ENCODE measurements at places on chromosomes 6 and 20.

GRCh38 chr6:108616544-108616943, 55.8 kb downstream of the FOXO3 start:
- no peak for DNase-seq

DNA sequence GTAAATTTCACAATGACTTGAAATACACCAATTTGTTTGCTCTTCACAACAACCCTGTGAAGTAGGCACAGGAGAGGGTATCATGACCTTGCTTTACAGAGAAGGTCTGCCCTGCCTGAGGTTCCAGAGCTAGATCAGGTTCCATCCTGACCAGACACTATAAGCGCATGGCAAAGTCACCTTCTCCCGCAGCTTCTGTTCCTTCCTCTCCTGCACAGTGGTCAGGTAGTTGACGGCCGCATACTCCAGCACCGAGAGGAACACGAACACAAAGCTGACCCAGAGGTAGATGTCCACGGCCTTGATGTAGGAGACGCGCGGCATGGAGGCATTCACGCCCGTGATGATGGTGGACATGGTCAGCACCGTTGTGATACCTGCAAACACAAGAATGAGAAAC, 34.3 kb downstream of the PM20D2 start:
- no peak for DNase-seq

DNA sequence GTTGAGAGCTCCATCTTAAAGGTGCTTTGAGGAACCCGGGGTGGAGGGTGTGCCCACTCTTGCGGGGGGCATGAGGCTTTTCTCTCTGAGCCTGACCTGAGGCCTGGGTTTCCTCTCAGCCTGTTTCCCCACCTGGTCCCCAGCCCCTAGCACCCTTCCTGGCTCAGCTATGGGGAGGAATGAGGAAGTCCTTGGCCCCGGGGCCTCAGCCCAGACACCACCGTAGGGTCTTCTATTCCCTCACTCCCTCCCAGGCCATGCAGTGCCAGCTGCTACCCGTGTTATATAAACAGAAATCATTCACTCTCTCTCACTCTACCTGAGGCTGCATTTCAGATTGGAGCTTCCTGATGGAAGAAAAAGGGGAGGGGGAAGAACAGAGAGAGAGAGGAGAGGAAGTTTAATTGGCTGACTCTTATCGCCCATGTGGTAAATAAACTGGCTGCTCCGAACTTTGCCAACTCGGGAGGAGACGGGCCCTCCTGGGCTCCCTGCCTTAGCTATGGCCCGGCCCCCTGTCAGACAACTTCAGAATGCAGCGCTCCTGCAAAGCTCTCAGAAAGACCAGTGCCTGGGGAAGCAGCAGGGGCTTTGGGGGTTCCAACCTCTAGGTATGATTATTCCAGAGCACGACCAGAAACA, 2.8 kb downstream of the CDH22 start:
- DNase-seq, result no peak

DNA sequence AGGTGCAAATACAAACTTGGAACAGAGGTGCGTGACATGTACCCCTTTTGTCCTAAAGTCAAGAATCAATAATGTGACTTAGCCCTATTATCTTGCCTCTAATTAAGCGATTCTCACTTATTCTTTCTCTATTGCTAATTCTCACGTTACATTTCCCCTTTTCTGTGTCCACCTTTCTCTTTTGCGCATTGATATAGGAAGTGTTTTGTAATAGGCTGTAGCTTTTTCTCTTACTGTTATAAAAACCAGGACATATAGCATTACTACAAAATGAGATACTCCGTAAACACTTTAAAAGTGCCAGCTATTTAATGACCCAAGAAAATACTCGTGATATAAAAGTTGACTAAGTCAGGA, 669 bp upstream of the TMEM30A start:
- DNase-seq, result no peak

GRCh38 chr6:66179361-66179760, 472.3 kb upstream of the EYS start:
- DNase-seq, result no peak

DNA sequence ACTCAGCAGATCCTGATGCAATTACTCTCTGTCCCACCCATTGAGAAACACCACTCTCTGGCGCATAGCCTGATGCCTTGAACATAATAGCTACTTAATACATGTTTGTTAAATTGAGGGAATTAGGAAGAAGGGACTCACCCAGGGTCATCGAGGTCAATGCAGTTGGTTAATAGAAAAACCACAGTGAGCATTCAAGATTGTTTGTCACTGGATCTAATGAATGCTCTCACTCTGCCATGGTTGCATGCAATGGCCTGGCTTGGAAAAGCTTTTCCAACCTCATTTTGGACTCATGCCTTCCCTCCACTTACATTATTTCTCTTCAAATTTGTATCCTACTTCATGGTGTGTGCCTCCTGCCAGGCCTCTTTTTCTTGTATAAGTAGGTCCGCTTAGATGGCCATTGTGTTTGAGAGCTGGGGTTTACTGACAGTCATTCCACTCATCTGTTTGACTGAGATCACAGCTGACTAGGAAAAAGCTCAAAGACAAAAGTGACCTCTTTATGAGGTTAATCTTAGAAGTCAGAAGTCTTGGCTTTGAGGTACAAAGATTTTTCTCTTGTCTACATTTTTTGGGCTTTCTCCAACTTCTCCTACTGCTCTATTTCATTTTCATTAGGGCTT, 154.8 kb upstream of the RAB32 start:
- no peak for DNase-seq

DNA sequence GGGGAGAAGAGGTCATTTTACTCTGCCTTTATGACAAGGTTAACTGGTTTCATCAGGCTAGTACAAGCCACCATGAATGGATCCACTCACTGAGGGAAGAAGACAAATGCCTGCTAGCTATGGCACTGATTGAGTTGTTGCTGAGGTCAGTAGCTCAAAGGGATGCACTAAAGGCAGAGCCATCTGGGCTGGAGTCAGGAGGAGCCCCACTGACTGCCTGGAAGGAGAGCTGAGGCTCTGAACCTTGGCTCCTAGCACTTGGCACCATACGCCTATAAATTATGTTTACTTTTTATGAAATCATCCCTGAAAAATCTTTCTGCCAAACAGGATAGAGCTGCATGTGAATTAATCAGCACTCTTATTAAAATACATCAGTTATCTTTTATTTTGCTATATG, 104.6 kb downstream of the DTD1 start:
- DNase-seq, result no peak

DNA sequence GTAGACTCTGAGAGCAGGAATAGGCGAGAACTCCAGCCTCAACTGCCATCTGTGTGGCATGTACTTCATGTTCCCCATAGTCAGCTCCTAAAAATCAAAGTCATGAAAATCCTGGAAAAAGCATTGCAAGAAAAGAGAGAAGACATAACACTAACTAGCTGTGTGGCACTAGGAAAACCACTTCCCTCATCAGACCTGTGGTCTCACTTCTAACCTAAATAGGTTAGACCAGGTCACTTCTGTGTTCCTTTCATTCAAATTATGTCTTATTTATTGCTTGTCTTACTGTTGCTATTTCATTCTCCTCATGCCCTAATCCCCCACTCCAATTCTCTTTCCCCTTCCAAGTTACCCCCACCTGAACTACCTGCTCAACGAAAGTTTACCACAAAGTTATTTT, 70.2 kb downstream of the TNFRSF21 start:
- DNase-seq, result no peak

- DNase-seq, result no peak
These were observed 2.9 kb upstream of the RAB22A start for GRCh38 chr20:58306421-58307261.

DNA sequence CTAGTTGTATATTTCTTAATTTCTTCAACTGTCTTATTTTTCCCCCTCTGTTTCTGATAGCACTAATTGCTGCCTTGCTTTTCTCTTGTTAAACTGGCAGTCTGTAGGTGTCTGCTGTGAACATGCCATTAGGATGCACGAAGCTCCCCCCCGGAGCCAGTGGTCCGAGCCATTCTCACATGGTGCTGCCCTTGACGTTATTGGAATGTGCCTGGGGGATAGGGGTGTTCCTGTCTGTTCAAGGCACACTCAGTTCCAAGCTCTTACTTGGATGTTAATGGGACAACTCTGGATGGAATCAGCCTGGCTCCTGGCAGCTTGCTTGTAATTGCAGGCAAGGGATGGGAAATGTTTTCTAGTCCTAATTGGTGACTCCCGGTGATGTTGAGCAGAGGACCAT, 68.4 kb downstream of the RREB1 start:
- DNase-seq, result no peak

GRCh38 chr6:3239110-3239830, 11.8 kb upstream of the TUBB2B start:
- peak; percentile 38 for DNase-seq

DNA sequence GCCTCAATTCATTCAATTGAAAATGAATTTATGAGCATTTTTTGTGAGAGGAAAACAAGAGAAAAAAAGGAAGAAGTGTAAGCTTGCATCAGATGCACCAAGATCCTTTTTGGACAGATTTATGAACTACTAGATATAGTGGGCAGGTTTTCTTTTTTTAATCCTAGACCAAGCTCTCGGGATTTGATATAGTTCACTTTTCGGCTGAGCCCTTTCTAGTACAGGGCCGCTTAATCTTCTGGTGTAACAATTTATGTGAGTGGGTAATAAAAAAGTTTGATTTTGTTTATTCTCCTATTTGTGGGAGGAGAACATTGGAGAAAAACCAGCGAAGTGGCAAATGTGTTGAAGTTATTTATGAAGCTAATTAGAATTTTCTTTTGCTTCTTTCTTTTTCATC, 538.0 kb downstream of the UTRN start:
- DNase-seq, result peak; percentile 28

GRCh38 chr6:56690519-56691285, 48.0 kb upstream of the DST start:
- no peak for DNase-seq

- no peak for DNase-seq
These were observed 102.0 kb upstream of the RPS6KA2 start for GRCh38 chr6:166728884-166729530.

- DNase-seq, result peak; percentile 55
These were observed 1.5 kb upstream of the MSH5 start for GRCh38 chr6:31737991-31738979.

GRCh38 chr20:35111141-35111888, 18.7 kb upstream of the TRPC4AP start:
- DNase-seq, result no peak

DNA sequence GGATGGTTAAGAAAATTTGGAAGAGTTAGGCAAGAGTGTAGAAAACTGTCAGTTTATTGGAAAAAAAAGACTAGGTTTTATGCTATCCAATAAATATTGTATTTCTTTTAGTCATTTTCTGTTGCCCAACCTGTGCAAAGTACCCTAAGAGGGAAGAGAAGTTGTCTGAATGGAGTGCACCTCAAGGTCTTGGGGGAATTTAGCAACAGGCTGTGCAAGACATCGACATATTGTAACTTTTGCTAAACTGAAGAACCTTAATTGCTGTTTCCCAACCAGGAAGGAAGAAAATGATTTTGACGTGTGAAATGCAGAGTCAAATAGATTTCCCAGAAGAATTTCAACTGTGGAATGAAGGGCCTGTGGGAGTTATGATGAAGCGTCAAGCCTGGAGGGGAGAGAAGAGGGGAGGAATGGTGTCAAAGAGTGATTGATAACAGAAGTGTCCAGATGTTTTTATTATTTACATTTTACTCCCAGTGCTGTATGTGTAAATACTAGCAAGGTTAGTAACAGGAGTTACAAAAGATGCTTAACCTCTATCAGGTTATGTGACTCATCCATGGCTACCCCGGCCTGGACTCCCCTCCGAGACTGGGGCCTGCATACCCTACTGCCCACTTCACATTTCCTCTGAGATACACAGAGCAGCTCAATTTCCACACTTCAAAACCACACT, 246.8 kb downstream of the MYLK4 start:
- DNase-seq, result no peak

GRCh38 chr6:13373488-13373886, 45.1 kb upstream of the TBC1D7 start:
- peak; percentile 22 for DNase-seq

DNA sequence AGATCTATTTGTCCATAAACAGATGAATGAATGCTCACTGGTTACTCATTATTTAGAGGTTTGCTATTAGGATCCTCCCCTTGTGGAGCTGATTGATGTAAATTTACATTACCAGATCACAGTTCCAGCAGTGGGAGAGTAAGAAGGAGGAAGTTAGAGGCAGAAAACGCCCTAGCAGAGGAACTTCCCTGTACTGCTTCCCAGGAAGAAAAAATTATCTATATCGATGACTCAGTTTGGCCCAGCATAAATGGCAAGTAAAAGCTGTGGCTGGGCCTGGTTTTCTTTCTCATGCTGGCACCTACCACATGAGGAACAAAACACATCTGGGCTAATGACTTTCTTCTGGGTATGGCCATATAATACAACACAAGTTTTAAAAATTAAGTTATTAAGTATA, 35.7 kb downstream of the DNAAF9 start:
- DNase-seq, result no peak

All from HAP-1 (cell line).